ENCODE measurements at places on chromosomes 3 and 15.

DNA sequence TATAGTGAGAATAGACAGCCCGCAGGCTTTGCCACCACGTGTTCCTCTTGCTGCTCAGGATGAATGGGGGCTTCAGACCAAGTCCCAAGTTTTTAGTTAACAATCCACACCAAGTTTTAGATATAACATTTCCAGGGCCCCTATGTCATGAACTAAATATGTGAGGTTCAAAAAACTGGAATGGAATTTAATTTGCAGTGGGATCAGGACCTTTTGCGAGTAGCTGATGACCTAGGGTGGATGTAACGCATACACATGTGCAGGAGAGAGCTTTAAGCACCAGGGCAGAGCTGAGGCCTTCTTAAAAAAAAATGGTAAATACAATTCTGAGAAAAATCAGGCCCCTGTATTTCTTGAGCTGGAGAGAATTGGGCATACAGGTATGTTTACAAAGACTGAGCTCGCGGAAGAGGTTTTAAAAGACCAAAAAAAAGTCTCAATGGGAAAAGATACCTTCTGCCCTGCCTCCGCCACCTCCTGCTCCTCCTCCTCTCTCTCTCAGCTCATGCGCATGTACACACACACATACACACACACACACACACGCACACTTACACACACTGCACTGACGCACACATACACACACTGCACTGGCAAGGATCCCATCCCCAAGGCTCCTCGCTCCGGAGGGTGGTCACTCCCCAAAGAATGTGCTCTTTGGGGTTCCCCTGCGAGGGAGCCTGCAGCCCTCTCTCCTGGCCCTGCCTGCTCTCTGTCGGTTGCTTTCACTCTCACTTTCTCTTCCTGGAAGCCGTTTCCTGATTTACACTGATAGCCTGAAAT is 48.2 kb upstream of the IGF1R start:
- peak; percentile 61 for DNase-seq

GRCh38 chr15:33125894-33126537 is 68.5 kb downstream of the FMN1 start:
- DNase-seq: no peak

GRCh38 chr15:50815958-50816590 is 50.6 kb upstream of the SPPL2A start:
- DNase-seq: no peak

DNA sequence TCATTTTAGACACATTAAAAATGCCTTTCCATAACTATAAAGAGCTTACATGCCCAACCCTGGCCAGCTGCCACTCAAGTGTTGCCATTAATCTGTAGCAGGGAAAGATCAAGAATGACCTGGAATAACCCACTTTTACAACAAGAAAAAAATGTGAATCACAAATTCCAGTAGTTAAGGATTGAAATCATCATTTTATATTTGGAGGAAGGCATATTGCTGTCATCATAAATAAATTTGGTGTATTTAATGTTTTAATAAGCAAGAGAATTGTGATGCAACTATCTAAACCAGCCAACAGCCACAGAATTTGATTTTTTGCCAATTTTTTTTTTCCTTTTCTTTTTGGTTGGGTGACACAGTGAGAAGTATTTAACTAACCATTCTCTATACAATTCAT is 240.0 kb upstream of the SEMA6D start:
- peak; percentile 73 for DNase-seq

DNA sequence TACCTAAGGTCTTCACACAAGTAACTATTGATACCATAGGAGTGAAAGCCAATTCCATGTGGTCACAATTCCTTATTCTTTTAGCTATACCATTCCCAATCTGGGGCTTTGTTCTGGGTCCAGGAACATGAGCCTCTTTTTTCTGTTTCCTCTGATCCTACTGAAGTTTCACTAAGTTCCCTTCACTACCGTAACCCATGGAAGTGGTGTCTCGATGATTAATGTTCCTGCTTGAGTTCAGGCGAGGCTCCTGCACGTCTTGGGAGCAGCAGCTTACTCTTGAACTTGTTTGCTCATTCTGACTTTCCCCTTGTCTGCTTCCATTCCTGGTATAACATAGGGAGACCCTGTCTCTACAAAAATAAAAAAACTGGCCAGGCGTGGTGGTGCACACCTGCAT is 23.6 kb downstream of the ZNF592 start:
- DNase-seq: no peak

DNA sequence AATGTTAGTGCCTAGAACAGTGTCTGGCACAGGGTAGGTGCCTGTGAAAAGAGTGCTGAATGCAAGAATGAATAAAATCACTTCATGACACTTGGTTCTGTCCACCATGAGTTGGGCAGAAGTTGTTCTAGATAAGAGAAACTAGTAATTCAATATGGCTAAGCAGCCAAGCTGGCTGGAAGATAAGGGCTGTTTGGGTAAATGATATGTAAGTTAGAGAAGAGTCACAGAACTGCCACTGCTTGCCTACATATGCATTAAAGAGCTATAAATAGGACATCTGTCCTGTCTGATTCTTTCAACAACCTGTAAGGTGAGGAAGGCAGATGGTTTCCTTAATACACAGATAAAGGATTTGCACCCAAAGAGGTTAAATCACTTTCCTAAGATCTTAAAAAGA is 13.1 kb downstream of the MTMR10 start:
- no peak for DNase-seq

DNA sequence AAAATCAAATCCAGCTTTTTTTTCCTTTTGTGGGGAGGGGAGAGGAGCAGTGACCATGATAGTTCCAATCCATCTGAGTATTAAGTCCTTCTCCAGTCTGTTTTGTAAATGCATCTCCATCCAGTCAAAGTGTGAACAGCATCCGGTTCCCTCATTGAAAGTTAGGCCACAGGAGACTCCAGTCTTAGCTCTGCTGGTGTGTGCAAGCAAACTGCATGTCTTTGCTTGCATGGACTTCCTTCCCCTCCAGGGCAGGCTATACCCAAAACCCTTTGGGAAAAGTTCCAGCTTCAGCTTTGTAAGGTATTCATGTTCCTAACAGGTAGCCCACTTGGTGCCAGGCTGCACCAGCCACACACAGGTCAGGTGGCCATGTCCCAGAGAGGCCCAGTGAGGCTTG is 3.1 kb upstream of the MAN2C1 start:
- no peak for DNase-seq

GRCh38 chr15:45387380-45388007 is 9.2 kb upstream of the GATM start:
- DNase-seq: no peak

DNA sequence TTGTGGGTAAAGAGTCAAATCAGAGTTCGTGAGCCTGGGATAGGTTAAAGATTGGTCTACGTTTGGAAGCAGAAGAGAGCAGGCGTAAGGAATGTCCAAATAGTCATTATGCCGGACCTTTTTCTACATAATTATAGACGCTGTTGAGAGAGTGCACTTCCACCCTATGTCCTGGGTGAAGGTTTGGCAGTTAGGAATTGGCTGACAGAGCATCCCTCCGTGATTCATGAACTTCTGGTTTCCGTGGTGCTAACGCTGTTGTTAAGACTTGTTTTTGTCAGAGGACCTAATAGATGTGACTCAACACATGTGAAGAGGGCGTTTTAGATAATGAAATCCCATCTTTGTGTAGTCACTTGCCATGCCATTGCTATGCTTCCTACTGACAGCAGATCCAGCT is 1.1 kb downstream of the EAF1 start:
- DNase-seq: peak; percentile 21

Measured in fibroblast of skin of scalp (primary cell).